ENCODE measurements at places on chromosomes 6 and 20. TPM values are rescaled to one million over a fixed set of nuclear protein-coding genes. Genes with fewer than 3 reads are reported as not detected.

Gene GTSF1L
- polyA plus RNA-seq, result not detected

Gene COL21A1
- 0.02 TPM for polyA plus RNA-seq

Gene RGS17
- 0.06 TPM for polyA plus RNA-seq

Gene TMEM170B
- 0.02 TPM for polyA plus RNA-seq

Gene CRYBG1
- 21.0 TPM for polyA plus RNA-seq

Gene CST7
- polyA plus RNA-seq, result not detected

Gene SAMD5
- 0.76 TPM for polyA plus RNA-seq

Gene NFATC2
- polyA plus RNA-seq, result under 0.01 TPM

Gene CENPW
- polyA plus RNA-seq, result 78.8 TPM

Gene ABHD16B
- not detected for polyA plus RNA-seq

Gene BMP5
- polyA plus RNA-seq, result not detected

Gene CGA
- polyA plus RNA-seq, result not detected

Gene DEF6
- polyA plus RNA-seq, result 26.4 TPM

Gene FOXC1
- 1.7 TPM for polyA plus RNA-seq

Gene CCND3
- 78.6 TPM for polyA plus RNA-seq

Gene RSPH9
- polyA plus RNA-seq, result 0.07 TPM
